ENCODE measurements at places on chromosomes 7 and 10.

DNA sequence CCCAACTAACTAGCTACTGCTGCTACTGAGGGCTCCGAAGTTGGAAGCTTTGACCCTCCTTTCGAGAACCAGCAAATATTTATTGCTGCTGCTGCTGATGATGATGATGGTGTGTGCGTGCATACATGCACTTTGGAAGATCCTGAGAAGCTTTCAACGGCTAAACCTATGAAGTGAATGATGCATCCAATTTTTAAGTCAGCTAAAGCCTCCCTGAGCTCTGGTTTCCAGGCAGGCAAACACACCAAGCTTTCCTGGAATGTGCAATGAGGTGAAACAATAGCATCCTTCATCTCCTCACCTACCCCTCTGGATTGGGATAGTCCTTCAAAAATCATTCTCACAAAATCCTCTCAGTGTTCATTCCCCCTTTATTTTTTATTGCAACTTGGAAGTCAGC lies 13.9 kb downstream of the MACC1 start:
- no peak for DNase-seq

DNA sequence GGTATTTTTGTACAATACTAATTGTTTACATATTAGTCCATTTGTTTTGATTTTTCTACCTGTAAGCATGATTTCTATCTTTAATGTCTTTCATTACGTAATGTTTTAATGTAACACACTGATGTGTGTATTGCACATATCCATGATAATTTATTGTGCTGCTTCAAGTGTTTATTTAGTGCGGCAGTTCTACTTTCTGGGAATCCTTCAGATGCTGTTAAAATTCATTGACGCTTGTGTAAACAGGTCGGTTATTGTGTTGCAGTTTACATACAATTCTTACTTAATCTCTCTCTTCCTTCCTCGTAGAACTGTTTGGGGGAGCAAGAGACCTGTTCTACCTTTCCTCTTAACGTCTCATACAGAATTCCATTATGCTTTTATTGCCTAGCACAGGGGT lies 6.9 kb downstream of the TMEM60 start:
- DNase-seq = no peak

DNA sequence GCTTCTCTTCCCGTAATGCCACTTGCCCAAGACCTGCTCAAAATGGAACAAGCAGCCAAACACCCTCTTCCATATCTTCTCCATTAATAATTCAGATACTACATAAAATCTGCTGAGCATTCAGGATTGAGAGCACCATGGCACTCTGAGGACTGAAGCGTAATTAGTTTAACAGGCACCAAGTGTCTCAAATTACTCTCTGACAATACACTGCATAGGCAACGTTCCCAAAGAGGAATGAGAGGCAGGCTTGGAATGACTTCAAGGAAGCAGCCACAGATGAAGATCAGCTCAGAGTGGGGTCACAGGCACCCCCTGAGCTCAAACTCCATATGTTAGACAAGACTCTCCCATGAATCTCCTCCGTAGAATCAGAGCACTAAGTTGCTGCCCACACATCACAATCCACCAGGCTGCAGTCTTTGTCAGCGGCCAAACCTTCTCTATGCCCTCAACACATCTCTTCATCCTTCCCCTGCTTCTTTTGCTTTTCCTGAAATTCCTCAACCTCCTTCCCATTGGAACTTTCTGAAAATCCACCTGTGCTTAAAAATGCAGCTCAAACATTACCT lies 4.7 kb upstream of the ABLIM1 start:
- DNase-seq = no peak

DNA sequence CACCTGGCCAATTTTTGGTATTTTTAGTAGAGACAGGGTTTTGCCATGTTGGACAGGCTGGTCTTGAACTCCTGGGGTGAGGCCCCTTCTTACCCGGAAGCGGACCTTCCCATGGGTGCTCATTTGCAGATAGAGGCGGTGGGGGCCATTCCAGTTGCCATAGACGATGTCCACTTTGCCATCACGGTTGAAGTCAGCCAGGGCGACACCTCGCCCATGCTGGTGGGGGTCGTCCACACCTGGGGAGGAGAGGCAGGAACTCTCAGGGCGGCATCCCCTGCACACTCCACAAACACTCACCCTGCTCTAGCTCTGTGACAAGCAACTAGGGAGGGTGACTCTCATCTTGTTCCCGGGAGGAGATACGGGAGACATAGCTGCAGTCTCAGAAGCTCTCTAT lies 54.9 kb downstream of the GOLGA7B start:
- no peak for DNase-seq

- no peak for DNase-seq
These were observed 4.9 kb downstream of the SMARCD3 start for GRCh38 chr7:151243408-151244195.

DNA sequence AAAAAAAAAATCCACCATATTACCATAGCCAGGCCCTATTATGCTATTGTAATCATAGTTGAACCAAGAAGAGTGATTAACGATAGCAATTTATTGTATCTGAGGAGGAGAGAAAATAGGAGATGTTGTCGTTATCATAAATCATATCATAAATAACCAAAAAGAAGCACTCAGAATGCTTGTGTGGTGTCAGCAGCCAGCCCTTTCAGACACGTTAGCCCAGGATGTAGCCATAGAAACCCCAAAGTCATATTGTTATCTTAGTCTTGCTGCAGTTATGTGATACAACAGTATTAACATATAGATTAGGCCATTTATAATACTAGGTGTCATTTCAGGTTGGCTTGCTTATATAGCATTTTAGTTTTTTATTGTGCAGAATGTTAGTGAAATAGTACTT lies 102.2 kb upstream of the GATA3 start:
- no peak for DNase-seq
